ENCODE measurements at places on chromosomes 12 and 14. TPM values are rescaled to one million over a fixed set of nuclear protein-coding genes. Genes with fewer than 3 reads are reported as not detected.

Gene SLC39A2
- total RNA-seq: 46.7 TPM

Gene ALDH6A1
- total RNA-seq: 22.1 TPM

Gene KERA
- total RNA-seq: not detected

Gene SCN8A
- total RNA-seq: 0.08 TPM

Gene COX8C
- not detected for total RNA-seq

Gene PTPN21
- total RNA-seq: 46.0 TPM

Gene FOXG1
- total RNA-seq: not detected

Gene SLC38A1
- 96.2 TPM for total RNA-seq

Gene CKB
- 107 TPM for total RNA-seq

Gene DPY19L2
- 1.9 TPM for total RNA-seq

Gene TAS2R42
- total RNA-seq: not detected

Gene CARMIL3
- 6.4 TPM for total RNA-seq

Gene L3HYPDH
- total RNA-seq: 21.8 TPM

Gene RIMBP2
- 3.4 TPM for total RNA-seq

Gene KRT85
- total RNA-seq: 4.2 TPM

Gene CD69
- total RNA-seq: 1.4 TPM

Gene SETD1B
- total RNA-seq: 16.6 TPM

Gene APOF
- not detected for total RNA-seq

Gene TAS2R9
- total RNA-seq: not detected

Gene PLA2G1B
- not detected for total RNA-seq

Gene COCH
- 1.9 TPM for total RNA-seq

Gene TPPP2
- not detected for total RNA-seq

Gene MAP3K9
- total RNA-seq: 16.4 TPM

Gene LRRK2
- total RNA-seq: 20.8 TPM

Gene SYNE3
- 9.3 TPM for total RNA-seq

Gene SLC17A8
- 0.81 TPM for total RNA-seq

Gene SPTB
- total RNA-seq: 0.51 TPM

Gene ASB2
- total RNA-seq: 0.79 TPM

Gene A2M
- 84.4 TPM for total RNA-seq

Gene DTX1
- total RNA-seq: 1.7 TPM

Gene SERPINA4
- total RNA-seq: not detected

Gene PZP
- total RNA-seq: not detected

Gene PRKD1
- total RNA-seq: 3.2 TPM

Gene AKAP3
- 1.4 TPM for total RNA-seq

Gene CLIP1
- total RNA-seq: 138 TPM

Gene MRPS35
- total RNA-seq: 42.8 TPM

Gene SLC38A4
- 2.3 TPM for total RNA-seq

Gene ESRRB
- not detected for total RNA-seq

Gene RTL1
- not detected for total RNA-seq

Gene PHETA1
- 25.7 TPM for total RNA-seq

Gene ITPK1
- total RNA-seq: 33.0 TPM

Gene IL31
- total RNA-seq: not detected

Gene KLHDC2
- total RNA-seq: 43.5 TPM

Gene MIP
- not detected for total RNA-seq

Gene TAS2R13
- 2.6 TPM for total RNA-seq

Gene BCL2L2
- 42.0 TPM for total RNA-seq

Gene SLC8A3
- total RNA-seq: 0.76 TPM

Gene PIWIL1
- not detected for total RNA-seq

Gene ZFC3H1
- total RNA-seq: 77.1 TPM

Gene FAM222A
- total RNA-seq: 8.5 TPM

Gene CLEC1B
- total RNA-seq: not detected

Gene MMP14
- 161 TPM for total RNA-seq

Gene TCL1A
- total RNA-seq: not detected

Data from suprapubic skin (tissue), 4 donors.